CD4-positive, alpha-beta T cell (primary cell): ENCODE measurements at places on chromosomes 11 and 22.

DNA sequence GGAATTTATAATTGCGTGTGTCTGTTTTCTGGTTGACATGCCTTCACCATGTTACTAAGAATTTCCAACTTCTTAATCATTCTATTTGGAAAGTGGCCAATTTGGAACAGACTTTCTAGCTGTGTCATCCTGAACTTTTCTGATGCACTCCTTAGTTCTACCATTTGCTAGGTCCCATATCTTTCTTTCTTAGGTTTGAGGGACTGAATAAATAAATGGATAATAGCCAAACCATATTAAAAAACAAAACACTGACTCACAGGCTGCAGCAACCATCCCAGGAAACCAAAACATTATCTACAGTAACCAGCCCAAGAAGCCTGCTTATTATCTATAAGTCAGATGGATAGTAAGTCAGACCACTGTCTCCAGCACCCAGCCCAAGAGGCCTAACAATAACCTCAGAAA is 57.5 kb upstream of the PLET1 start:
- DNase-seq: no peak

DNA sequence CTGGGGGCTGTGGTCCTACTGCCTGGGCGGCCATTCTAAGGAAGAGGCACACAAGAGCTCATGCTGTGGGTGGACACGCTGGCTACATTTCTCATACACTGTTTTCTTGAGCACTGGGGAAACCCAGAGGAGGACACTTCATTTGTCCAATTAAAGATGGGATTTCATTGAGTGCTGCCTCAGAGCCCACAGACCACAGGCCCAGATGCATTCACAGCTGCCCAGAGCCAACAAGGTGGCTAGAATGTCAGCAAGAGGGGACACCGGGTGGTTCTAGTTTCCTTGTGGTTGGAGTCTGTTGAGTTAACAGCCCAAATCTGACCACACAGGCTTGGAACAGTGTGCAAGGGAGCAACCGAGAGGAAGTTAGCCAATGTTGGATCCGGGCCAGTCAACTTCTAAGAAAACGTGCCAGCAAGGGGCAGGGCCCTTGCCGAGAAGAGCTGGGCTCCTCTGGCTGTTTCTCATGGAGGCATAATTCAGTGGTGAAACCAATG is 35.0 kb upstream of the SORL1 start:
- DNase-seq: peak; percentile 35

DNA sequence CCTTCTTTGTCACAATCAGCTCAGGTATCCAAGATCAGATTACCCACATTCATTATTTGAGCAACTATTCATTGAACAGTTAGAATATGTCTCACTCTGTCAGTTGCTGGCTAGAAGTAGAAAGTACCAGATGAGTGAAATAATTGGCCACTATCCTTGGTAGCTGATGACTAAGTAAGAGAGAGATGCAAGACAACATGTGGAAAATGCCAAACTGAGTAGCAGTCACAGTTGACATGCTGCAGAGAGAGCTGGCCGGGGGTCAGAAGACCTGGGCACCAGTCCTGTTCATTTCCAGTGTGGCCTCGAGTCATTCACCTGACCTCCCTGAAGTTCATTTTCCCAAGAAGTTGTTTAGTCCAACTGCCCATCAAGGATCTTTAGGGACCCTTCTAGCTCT is 22.5 kb upstream of the SMIM35 start:
- DNase-seq: no peak

DNA sequence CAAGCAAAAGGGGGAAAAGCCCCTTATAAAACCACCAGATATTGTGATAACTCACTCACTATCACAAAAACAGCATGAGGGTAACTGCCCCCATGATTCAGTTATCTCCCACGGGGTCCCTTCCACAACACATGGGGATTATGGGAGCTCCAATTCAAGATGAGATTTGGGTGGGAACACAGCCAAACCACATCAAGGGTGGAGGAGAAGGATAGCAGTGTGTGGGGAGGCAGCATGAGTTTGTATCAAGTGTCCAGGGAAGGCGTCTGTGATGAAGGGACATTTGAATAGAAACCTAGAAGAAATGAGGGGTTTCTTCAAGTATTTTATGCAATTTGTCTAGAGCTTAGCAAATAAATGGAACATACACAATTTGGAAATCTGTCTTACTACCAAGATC is 98.2 kb downstream of the SLC1A2 start:
- DNase-seq: no peak

DNA sequence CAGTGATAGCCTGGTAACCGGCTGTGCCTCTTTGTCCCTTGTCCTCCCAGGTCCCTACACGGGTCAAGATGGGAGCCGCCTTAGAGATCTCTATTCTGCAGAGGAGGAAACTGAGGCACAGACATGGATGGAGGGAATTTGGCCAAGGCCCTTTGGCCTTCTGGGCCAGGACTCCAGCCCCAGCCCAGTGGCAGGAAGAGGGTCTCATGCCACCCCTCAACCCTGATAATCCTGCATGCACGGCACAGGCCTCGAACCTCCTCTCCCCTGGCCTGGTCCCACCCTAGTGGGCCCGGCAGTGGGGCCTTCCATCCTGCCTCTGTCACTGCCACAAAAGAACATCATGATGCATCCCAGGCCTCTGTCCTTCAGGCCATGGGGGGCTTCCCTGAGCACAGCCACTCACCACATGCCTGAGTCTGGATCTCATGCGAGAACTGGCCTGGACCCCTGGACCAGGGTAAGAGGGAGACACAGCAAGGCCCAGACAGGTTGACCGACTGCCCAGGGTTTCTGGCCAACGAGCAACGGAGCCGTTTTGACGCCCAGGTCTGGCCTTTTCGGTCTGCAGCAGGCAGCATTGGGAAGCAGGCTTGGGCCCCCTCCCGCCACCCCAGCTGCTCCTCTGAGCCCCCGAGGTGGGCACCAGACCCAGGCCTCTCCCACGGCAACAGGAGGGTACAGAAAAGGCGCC is 6.5 kb downstream of the LINC01488 start:
- DNase-seq: no peak

- DNase-seq: no peak
Measured at GRCh38 chr11:117443266-117444186, 115.9 kb downstream of the CEP164 start.

GRCh38 chr11:120578596-120579154 is 67.1 kb downstream of the GRIK4 start:
- DNase-seq: no peak

DNA sequence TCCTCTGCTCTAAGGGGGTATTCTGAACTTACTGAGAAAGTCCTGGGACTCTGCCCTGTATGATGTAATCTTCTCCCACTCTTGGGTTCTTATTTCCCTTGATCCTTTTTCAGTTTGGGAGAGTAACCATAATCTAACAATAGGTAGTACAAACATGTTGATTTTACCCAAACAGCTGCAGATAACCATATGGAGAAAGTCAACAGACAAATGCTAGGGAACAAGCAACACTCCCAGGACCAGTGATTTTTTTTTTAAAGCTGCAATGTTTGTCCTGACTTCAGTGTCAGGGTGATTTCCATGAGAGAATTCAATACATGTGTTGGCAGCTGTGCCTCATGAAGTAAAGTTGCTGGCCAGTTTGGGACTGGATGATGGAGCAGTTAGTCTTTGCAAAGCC is 156.5 kb downstream of the FCHSD2 start:
- no peak for DNase-seq

DNA sequence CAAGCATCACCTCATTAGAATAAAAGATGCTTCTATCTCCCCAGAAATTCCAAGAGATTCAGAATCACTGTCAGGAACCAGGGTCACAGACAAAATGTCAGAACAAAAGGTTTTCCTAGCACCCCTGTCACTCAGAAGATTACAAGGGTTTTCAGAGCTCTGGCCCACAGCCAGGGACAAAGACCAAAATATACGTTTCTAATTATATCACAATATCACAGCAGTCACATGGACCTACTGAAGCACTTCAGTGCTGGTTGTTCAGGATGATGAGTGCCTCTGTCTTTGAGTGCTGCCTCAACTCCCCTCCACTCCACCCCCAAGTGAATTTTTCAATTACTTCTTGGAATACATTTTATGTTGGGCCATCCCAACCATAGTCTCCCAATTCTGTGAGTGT is 21.9 kb upstream of the RTL6 start:
- no peak for DNase-seq

- DNase-seq: no peak
Measured at GRCh38 chr11:123405123-123405592, 24.9 kb upstream of the GRAMD1B start.

DNA sequence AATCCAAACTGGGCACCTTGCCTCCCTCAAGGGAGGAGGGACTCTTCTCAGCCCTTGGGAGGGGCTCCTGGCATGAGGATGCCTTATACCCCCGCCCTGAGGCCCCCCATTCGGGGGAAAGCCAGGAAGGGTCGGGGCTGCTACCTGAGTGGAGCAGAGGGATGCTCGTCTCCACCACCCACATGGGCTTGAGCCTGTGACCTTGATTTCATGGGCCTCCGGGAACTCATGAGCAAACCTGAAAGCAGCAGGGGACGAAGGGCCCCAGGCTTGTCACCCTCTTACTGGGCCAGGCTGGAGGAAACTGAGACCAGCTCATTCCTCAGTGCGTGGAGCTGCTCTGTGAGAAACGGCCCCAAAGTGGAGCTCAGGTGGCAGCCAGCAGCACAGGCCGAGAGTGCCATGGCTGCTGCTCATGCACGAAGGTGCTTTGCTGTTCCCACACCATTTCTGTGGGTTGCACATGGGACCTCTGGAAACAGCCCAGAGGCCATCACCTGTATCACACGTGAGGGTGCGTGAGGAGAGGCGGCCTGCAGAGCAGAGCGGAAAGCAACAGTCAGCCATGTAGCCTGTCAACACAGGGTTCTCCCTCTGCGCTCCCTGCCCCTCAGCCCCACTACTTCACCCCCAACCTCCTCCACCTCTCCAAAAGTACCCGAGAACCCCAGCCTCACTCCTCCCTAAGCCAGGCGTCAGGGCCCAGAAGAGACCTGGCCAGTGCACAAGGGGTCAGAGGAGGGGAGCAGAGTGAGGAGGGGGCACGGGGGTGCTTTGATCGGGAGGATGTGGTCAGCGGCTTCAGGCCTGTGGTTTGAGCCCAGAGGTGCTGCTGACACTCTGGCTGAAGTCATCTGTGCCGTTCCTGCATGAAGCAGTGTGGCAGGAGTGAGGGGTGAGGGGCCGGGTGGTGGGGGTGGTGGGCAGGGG is 14.1 kb upstream of the IL2RB start:
- DNase-seq: peak; percentile 41

DNA sequence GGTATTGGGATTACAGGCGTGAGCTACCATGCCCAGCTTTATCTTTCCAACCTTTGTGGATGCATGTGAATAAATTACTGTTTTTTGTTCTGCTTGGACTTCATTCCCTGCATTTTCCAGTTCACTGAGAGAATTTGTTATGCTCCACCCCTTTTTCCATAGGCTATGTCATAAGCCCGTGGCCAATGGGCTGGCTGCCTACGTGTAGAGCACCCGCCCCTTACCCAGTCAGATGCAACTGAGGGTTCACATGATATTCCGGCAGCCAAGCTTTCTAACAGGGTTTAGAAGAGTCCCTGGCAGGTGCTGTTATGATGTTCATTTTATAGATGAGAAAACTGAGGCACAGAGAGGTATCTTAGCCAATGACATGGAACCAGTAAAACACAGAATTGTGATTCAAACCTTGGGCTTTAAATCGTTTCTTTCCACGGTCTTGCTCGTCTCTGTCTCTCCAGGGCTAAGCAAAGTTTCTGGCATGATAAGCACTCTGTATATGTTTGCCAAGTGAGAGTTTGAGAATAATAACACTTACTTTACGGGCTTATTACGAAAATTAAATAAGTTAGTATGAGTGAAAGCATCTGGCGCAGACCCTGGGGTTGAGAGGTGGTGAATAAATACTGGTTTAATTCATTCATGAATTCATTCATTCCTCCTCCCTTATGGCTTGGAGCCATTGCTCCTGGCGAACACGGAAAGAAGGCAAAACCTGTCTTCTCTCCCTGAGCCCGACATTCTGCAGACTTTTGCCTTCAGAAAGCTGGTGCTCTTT is 42.4 kb upstream of the RASD2 start:
- DNase-seq: no peak

- DNase-seq: no peak
Measured at GRCh38 chr22:17972385-17973191, 51.8 kb downstream of the MICAL3 start.

DNA sequence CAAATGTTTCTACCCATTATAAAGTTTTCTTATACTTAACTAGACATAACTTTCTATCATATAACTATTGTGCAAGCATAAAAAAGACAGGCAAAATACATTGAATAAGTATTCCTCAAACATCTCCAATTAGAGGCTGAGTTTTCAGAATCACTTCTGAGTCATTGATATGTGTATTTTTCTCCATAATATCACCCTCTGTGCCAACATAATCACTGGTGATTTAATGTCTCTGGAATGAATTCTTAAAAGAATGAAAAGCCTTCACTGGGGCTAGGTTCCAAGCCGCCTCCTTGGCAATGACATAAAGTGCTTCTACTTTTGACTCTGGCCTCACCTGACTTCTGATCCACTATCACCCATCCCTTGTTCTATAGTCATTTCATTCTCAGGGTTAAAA is 197.0 kb upstream of the E2F8 start:
- DNase-seq: no peak

GRCh38 chr22:35484651-35485556 is 55.7 kb upstream of the RASD2 start:
- DNase-seq: no peak

- no peak for DNase-seq
Measured at GRCh38 chr11:133818302-133818701, 27.0 kb downstream of the SPATA19 start.

DNA sequence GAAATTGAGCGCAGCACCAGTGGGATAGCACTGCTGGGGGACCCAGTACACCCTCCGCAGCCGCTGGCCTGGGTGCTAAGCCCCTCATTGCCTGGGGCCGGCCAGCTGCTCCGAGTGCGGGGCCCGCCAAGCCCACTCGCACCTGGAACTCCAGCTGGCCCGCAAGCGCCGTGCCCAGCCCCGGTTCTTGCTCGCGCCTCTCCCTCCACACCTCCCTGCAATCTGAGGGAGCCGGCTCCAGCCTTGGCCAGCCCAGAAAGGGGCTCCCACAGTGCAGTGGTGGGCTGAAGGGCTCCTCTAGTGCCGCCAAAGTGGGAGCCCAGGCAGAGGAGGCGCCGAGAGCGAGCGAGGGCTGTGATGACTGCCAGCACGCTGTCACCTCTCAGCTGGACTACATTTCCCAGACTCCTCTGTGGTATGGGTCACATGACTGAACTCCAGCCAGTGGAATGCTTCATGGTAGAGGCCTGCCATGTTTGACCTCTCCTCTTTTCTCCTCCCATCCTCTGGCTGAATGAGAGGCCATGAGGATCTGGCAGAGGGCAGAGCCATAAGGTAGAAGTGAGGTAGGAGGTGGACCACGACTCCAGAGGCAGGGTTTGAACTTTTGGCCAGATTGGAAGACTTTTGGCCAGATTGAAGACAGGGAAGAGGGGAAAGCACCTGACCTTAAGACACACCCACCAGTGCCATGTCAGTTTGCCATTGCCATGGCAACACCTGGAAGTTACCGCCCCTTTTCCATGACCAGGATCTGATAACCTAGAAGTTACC is 6.2 kb downstream of the MRGPRD start:
- no peak for DNase-seq

- no peak for DNase-seq
Measured at GRCh38 chr11:8732324-8732670, 49.7 kb downstream of the RPL27A start.

- DNase-seq: peak; percentile 5
Measured at GRCh38 chr11:68266121-68266891, 5.5 kb downstream of the C11orf24 start.

- DNase-seq: no peak
Measured at GRCh38 chr22:42939941-42940653, 74.9 kb downstream of the PACSIN2 start.

GRCh38 chr22:26168939-26169314 is 335 bp upstream of the SEZ6L start:
- DNase-seq: no peak
